CD4-positive, alpha-beta T cell (primary cell): ENCODE measurements at places on chromosomes 5 and 9.

DNA sequence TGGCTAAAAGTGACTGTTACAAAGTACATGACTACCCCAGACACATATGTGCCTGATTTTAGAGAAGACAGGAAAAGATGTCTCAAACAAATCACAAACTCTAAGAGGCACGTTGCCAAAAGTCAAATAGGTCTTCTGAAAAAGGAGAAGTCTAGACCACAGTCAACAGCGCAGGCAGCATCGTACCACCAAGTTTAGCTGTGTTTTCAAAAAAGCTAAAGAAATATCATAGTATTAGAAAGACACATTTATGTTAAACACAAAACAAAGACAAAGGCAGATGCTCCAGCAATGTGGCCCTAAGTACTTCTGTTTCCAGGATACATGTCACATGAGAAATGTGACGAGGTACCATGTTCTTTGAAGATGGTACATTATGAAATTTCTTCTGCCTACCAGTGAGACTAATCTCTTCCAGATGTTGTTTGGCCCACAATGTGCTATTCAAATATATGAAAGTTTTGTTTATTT, 43.5 kb downstream of the LPAR1 start:
- H3K36me3 ChIP-seq: no peaks in the 10 kb centered on the region
- H3K4me3 ChIP-seq: no peak overlapping the region
- H3K27me3 ChIP-seq: no peaks in the 10 kb centered on the region
- no peak overlapping the region for H3K27ac ChIP-seq

- peaks cover 3% of the 10 kb centered on the region for H3K36me3 ChIP-seq
- no peaks in the 10 kb centered on the region for H3K27me3 ChIP-seq
- peak; percentile 40 for DNase-seq
- peak within 1 kb of the TSS; percentile 59 for H3K4me3 ChIP-seq
- H3K27ac ChIP-seq: no peak within 1 kb of the TSS
These were observed at the start of gene CCDC152 for GRCh38 chr5:42756606-42757601. CCDC152 (plus strand) TSS chr5:42756818; CDS start chr5:42759122, 2,304 bp downstream.

GRCh38 chr5:25950681-25951080, 1087.7 kb downstream of the CDH9 start:
- H3K4me3 ChIP-seq: no peak overlapping the region
- no peak overlapping the region for H3K27ac ChIP-seq
- no peaks in the 10 kb centered on the region for H3K27me3 ChIP-seq
- H3K4me1 ChIP-seq: no peaks in the 10 kb centered on the region
- no peak for DNase-seq

GRCh38 chr5:134406390-134406789, 5.3 kb downstream of the CDKN2AIPNL start:
- peaks cover 14% of the 10 kb centered on the region for H3K4me1 ChIP-seq
- H3K27me3 ChIP-seq: no peaks in the 10 kb centered on the region
- no peak overlapping the region for H3K4me3 ChIP-seq
- no peak overlapping the region for H3K27ac ChIP-seq

DNA sequence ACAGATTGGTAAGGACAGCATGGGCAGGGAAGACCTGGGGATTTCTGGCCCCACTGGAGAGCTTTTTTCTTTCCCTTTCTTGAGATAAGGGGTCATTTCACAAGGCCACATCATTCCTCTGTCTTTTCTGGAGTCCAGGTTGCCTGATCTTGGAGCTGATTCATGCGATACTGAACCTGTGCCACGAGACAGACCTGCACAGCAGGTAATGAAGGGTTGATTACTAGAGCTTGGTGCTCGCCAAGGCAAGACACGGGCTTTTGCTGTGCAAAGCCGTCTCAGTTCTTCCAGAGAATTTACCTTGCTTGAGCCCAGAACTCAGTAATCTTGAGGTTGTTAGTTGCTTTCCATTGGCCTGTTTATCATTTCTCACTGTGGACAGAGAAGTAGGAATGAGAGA, 39.2 kb downstream of the NUP188 start:
- H3K27me3 ChIP-seq: no peaks in the 10 kb centered on the region
- no peaks in the 10 kb centered on the region for H3K4me1 ChIP-seq
- H3K27ac ChIP-seq: no peak overlapping the region
- H3K4me3 ChIP-seq: no peak overlapping the region
- no peak for DNase-seq

GRCh38 chr5:172740428-172741205, 30.4 kb downstream of the DUSP1 start:
- no peaks in the 10 kb centered on the region for H3K36me3 ChIP-seq
- peaks cover 13% of the 10 kb centered on the region for H3K4me1 ChIP-seq
- no peak overlapping the region for H3K4me3 ChIP-seq
- H3K27ac ChIP-seq: no peak overlapping the region

- H3K27ac ChIP-seq: no peak overlapping the region
- no peaks in the 10 kb centered on the region for H3K27me3 ChIP-seq
- no peak overlapping the region for H3K4me3 ChIP-seq
- no peaks in the 10 kb centered on the region for H3K4me1 ChIP-seq
These were observed 708.7 kb downstream of the CDH9 start for GRCh38 chr5:26329562-26330189.

- no peak for DNase-seq
- H3K27ac ChIP-seq: no peak overlapping the region
- H3K4me1 ChIP-seq: no peaks in the 10 kb centered on the region
- H3K4me3 ChIP-seq: no peak overlapping the region
- peaks cover 10% of the 10 kb centered on the region for H3K27me3 ChIP-seq
- no peaks in the 10 kb centered on the region for H3K36me3 ChIP-seq
These were observed 80.6 kb downstream of the FEM1C start for GRCh38 chr5:115463983-115464382.

DNA sequence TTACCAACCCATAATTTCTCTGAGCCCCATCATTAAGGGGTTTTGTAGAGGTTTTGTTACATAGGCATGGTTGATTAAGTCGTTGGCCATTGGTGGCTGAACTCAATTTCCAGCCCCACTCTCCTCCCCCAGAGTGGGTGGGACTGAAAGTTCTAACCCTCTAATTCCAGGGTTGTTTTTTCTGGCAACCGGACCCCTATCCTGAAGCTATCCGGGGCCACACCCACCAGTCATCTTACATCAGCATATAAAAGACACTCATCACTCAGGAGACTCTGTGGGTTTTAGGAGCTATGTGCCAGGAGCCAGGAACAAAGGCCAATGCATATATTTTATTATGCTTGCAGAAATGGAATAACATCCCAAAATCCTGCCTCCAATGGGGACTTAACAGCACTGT, 186.0 kb downstream of the NXNL2 start:
- H3K36me3 ChIP-seq: no peaks in the 10 kb centered on the region
- H3K27ac ChIP-seq: no peak overlapping the region
- H3K4me3 ChIP-seq: no peak overlapping the region
- peaks cover 4% of the 10 kb centered on the region for H3K27me3 ChIP-seq

- no peak for DNase-seq
- H3K36me3 ChIP-seq: no peaks in the 10 kb centered on the region
- H3K27me3 ChIP-seq: peaks cover 40% of the 10 kb centered on the region
- H3K27ac ChIP-seq: no peak overlapping the region
- H3K4me1 ChIP-seq: no peaks in the 10 kb centered on the region
These were observed 2.1 kb downstream of the EDIL3 start for GRCh38 chr5:84382363-84383295.
